ENCODE measurements at places on chromosomes 5 and 9. TPM values are rescaled to one million over a fixed set of nuclear protein-coding genes. Genes with fewer than 3 reads are reported as not detected.

The PAPPA gene
- total RNA-seq, result 23.4 TPM

The PLK2 gene
- total RNA-seq, result 60.3 TPM

The FLT4 gene
- 0.09 TPM for total RNA-seq

The IL4 gene
- total RNA-seq, result not detected

The NEUROG1 gene
- total RNA-seq, result not detected

The MUSK gene
- 2.1 TPM for total RNA-seq

The NR3C1 gene
- 63.2 TPM for total RNA-seq

The SYNPO gene
- total RNA-seq, result 2.0 TPM

The TAF11L4 gene
- total RNA-seq, result not detected

The KCNV2 gene
- not detected for total RNA-seq

The AMBP gene
- 0.86 TPM for total RNA-seq

The SGCD gene
- total RNA-seq, result 10.2 TPM

The SPINK6 gene
- not detected for total RNA-seq

The PAEP gene
- not detected for total RNA-seq

The NMUR2 gene
- not detected for total RNA-seq

The PCDHB7 gene
- 0.32 TPM for total RNA-seq

The HTR1A gene
- not detected for total RNA-seq

The BTNL8 gene
- not detected for total RNA-seq

The PCDHA11 gene
- 0.09 TPM for total RNA-seq

The AFAP1L1 gene
- total RNA-seq, result 1.9 TPM

The PCDHGB1 gene
- 1.5 TPM for total RNA-seq

The SHISAL2B gene
- total RNA-seq, result 0.16 TPM

The SPINK1 gene
- total RNA-seq, result not detected

The CNTNAP3B gene
- total RNA-seq, result 7.8 TPM

The CDC25C gene
- total RNA-seq, result 0.26 TPM

The WWC1 gene
- total RNA-seq, result 0.17 TPM

The LEAP2 gene
- 0.34 TPM for total RNA-seq

The LIFR gene
- 19.5 TPM for total RNA-seq

The MYMK gene
- not detected for total RNA-seq

The ERGIC1 gene
- 103 TPM for total RNA-seq

The ADAMTS2 gene
- total RNA-seq, result 36.8 TPM

The COL15A1 gene
- 1.1 TPM for total RNA-seq

The JMY gene
- total RNA-seq, result 10.9 TPM

The MARCOL gene
- not detected for total RNA-seq

The FSD1L gene
- total RNA-seq, result 4.6 TPM

The FCHSD1 gene
- total RNA-seq, result 25.2 TPM

The RNF180 gene
- 0.63 TPM for total RNA-seq

The KCNN2 gene
- total RNA-seq, result not detected

The OLFM1 gene
- 1.1 TPM for total RNA-seq

The C9orf153 gene
- 0.32 TPM for total RNA-seq

The EIF4E1B gene
- not detected for total RNA-seq

The ITK gene
- under 0.01 TPM for total RNA-seq

The CER1 gene
- total RNA-seq, result not detected

The CDH6 gene
- total RNA-seq, result 62.3 TPM

The PCDHGA5 gene
- total RNA-seq, result 1.6 TPM

The AHRR gene
- 29.2 TPM for total RNA-seq

The PRKACG gene
- not detected for total RNA-seq

The PRRX2 gene
- 21.5 TPM for total RNA-seq

The PLAC8L1 gene
- total RNA-seq, result not detected

The NSG2 gene
- total RNA-seq, result not detected

The SLC24A2 gene
- not detected for total RNA-seq

The SPATA31C1 gene
- not detected for total RNA-seq

The SH3RF2 gene
- 0.79 TPM for total RNA-seq

The PRSS3 gene
- 47.3 TPM for total RNA-seq

The SSNA1 gene
- 58.4 TPM for total RNA-seq

The KIF24 gene
- total RNA-seq, result 0.63 TPM

The PDE8B gene
- not detected for total RNA-seq

The UNC5A gene
- total RNA-seq, result not detected

The LCP2 gene
- total RNA-seq, result not detected

Measured in bronchial smooth muscle cell (primary cell).